COR-L47 (cell line): ENCODE measurements at places on chromosomes 3 and 15.
A peak's percentile ranks its signal among the peaks of the same experiment; 100 is the strongest.

DNA sequence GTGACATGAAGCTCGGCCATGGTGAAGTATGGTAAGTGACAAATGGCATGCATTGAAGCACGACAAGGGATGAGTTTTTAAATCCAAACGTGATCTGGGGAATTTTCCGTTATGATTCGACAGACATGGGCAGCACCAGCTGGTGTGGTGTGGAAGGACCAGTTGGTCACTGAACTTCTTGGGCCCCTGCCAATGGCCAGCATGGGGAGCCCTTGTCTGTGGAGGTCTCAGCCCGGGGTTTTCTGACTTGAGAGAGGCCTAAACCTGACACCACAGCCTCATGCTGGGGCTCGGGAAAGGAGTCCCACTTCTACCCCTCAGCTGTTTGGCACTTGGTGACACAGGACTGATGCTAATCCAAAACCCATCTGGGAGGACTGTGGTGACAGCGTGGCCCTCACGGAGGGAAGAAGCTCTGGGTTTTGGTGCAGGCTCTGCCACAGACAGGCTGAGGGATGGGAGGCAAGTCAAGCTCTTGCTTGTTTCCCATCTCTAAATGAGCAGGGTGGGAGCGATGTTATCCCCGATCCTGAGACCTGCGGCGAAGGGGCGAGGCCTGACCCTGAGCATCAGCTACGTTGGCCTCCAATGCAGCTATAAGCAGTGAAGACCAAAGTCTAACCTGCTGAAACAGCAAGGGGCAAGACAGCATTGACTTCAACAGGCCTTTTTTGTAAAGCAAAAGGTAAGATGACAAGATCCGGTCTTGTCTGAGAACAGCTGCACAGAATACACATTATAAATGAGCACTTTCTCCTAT lies 69.5 kb downstream of the ATP1B3 start:
- DNase-seq: no peak

DNA sequence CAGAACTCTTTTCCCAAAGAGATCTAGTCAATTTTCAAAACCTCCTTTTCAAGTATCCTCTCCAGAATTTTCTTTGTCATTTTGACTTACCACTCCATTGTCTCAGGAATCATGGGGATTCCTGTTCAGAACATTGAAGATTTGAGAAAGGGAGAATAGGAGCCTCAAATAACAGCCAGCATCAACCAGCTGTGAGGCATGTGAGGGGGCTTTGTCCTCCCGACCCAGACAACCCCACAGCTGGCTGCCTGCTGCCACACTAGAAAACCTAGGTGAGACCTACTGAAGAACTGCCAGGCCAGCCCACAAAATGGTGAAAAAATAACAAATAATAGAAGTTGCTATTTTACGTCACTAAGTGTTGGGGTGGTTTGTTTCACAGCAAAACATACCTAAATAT lies 5.9 kb upstream of the ARHGEF26 start:
- no peak for DNase-seq

DNA sequence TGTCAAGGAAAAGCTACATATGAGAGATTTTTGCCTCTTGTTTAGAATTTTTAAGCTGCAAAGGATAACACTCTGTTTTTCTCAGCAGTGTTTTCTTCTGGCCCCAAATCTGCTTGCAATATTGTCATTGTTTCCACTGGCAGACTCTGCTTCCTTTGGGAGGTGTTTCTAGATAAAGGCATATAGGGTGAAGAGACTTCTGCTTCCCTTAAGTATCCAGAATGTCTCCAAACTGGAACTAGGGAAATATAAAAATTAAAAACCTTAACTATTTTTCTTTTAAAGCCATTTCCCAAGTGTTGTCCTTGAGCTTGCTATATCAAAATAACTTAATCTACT lies 225.8 kb downstream of the CGGBP1 start:
- no peak for DNase-seq

DNA sequence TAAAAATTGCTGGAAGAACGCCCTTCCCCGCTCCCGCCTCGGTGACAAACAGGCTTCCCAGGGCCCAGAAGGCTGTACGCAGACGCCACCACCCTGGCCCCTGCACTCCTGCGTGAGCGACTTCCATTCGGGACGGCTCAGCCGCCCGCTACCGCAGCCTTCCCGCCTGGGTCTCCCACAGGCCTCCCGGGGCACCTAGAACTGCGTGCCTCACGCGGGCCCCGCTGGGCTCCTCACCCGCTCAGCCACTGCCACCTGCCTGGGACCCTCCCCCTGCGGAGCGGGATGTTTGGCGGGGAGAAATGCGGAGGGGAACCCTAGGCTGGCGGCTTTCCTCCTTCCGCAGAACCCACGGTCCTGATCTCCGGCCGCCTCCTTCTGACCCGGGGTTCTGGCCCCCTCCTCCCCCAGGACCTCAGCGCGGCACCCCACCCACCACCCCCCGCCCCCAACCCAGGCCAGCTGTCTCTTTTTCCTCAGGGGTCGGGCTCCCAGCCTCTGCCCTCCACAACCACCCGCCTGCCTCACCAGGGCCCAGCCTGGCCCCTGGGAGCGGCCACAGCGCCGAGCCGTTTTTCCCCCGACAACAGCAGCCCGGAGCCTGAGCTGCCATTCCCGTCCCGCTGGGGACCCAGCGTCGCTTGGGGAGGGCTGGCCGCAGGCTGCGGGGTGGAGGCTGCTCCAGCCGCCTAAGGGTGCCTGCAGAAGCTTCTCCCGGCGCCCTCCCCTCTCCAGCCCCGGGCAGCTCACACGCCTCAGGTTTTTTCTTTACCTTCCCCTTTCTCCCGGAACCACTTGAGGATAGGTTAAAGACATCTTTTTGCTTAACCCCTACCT lies 27.6 kb upstream of the RAB7A start:
- DNase-seq: no peak

GRCh38 chr3:134544316-134544715 lies 58.5 kb downstream of the CEP63 start:
- DNase-seq: no peak

DNA sequence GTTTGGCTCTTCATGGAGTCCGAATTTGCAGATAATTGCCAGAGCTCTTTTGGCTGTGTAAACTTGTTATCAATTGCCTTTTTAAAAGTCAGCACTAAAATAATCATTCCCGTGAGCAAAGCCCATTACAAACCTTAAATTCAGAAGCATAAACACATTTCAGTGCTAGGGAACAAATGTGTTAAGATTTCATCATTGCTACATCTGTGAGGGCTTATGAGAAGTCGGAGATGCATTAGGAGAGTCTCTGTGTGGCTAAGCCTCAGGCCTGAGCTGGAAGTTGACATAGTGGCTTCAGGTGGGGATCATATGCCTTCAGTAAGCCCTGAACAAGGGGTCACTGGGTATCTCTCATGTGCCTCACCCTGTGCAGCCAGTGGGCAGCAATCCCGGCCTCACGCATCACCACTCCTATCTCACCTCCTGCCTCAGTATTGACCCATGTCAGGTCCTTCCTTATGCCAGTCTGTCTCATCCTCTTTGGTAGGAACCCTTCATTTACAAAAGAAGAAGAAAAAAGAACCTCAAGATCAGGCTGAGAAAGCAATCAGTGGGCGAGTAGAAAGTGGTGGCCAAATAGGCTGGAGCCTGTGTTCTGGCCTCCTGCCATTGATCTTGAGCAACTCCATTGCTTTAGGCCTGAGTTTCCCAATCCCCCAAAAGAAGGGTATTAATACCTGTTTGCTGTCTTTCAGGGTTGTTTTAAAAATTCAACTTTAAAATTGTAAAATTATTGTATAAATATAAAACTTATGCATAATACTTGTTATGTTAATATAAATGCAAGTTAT lies 233.5 kb downstream of the IL20RB start:
- no peak for DNase-seq

DNA sequence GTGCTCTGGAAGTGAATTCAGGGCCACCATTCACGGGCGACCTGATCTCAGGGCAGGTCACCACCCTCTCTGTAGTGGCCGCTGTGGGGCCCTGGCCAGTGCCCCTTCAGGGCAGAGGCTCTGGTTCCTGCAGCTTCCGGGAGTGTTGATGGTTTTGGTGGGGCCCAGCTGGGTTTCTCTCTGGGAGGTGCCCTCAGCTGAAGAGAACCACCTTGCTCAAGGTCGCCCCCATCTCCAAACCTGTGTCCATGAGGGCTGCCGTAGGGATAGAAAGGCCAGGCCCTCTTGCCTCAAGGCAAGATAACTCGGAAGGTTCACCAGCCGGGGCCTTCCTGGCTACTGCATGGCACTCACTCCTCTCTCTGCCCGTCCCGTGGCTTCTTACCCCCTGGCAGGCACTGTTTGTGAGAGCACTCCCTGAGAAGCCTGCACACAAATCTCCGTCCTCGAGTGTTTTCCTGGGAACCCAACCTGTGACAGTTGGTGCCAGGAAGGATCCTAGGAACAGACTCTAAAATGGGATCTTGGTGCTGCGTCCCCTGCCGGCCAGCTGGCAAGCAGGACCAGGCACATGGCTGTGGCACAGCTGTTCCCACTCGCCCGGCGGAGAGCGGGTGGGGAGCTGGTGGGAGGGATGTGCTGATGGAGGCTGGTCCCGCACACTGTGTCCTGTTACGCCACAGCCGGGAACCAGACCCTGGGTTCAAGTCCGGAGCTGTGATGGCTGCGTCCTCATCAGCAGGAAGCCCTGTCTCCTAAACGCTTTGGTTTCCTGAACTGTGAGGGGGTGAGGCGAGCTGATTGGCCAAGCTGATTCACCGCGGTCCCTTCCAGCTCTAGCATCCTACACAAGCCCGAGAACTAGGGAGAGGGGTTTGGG lies 23.2 kb upstream of the PIGZ start:
- no peak for DNase-seq

DNA sequence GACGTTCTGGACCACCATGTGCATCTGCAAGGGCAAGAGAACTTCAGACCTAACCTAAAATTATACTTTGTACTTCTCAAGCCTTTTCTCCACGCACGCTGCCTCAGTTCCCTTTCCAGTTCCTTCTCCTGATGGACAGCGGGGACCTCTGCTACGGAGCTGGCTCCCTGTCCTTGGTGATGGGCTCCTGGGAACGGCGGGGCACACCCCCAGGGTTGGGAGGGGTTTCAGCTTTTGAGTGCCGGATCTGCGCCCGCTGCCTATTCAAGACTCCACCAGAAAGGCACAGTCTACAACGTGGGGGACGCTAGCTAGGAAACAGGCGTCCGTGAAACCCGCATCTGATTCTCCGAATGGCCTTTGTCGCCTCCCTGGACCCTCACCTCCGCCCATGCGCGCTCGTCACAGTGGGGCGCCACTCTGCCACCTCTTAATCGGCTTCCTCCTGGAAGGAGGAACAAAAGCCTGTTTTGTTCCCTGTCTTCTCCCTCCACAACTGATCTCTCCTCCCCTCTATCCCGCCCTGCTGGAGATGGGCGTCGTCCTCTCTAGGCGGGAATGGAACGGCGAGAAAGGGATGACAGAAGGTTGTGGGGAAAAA lies 2.2 kb downstream of the GPR149 start:
- peak; percentile 79 for DNase-seq

GRCh38 chr3:160757233-160758106 lies 1.4 kb downstream of the PPM1L start:
- no peak for DNase-seq

GRCh38 chr3:31284776-31285175 lies 247.9 kb upstream of the STT3B start:
- no peak for DNase-seq

DNA sequence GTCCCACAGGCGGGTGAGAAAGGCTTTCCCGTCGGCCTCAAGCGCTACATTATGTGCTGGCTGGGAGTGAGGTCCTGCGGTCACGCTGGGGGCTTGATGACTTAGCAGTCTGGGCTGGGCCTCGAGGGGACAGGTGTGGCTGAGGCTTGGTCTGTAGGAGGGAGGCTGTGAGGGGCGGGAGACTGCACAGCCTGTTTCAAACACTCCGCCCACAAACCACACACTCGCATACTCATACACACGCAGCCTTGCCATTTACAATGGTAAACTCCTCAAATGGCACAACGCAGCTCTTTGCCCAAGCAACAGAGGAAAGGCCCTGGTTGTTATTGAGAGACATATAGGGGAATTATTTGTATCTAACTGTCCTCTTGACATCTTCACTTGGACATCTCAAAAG lies 32.4 kb upstream of the RASGRF1 start:
- DNase-seq: no peak

DNA sequence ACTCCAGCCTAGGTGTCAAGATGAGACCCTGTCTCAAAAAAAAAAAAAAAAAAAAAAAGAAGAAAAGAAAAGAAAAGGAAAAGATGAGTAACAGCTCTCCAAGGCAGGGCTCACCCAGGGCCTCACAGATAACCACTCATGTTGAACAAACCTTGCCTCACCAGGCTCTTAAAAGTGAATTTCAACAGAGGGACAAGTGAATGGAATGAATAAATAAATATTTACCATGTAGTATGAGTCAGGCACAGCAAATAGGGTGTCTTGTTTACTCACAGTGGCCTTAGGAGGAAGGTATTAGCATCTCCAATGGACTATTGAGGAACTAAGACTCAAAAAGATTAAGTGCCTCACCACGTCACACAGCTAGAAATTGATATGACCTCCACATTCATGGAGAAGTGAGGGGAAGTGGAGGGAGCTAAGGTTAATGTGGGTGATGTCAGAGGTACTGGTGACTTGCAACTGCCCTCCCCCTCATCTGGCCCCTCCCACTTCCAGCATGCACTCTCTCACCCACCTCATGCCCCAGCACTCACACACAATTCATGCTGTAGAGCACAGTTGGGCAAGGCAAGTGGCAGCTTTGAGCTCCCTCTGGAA lies 255.5 kb downstream of the UACA start:
- DNase-seq: no peak

- no peak for DNase-seq
Observed at GRCh38 chr3:154900816-154901215, 179.3 kb upstream of the MME start.

DNA sequence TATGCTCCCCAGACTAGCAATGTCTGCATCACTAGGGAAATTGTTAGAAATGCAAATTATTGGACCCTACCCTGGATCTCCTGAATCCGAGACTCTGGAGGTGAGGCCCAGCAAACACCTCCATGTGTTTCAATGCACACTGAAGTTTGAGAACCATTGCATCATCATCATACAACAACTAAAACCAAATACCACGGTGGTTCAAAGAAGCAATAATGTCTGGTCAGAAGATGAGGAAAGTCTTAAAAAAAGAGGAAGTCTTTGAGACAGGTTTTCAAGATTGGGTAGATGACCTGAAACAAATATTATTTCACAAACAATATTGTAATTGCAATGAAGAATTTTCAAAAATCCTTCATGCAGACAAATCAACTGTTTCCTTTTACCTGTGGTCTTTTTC lies 60.3 kb upstream of the TRA2B start:
- no peak for DNase-seq

GRCh38 chr15:98398056-98398455 lies 250.3 kb upstream of the IGF1R start:
- peak; percentile 15 for DNase-seq

- DNase-seq: no peak
Observed at GRCh38 chr3:40980467-40980866, 218.8 kb upstream of the CTNNB1 start.

DNA sequence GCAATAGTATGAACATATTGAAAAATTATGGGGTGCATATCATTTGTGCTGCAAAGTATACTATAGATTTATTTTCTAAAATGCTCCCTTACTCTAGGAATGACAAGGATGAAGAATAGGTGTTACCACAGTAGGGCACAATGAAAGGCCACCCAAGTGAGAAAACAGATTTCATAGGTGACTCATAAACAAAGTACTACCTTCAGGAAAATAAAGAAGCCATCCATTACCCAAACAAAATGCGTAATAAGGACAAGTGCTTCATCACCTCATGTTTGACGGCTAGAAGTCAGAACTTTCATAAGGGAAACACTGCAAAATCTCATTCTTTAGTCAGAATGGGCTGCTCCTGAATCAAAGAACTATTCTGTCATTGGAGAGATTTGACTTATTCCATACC lies 116.6 kb downstream of the MFSD1 start:
- DNase-seq: no peak

GRCh38 chr15:51244423-51244869 lies 94.0 kb downstream of the CYP19A1 start:
- no peak for DNase-seq

GRCh38 chr15:66019368-66019767 lies 150.1 kb downstream of the RAB11A start:
- no peak for DNase-seq
